ENCODE measurements at places on chromosomes 12 and 14.

- peak overlapping the region; percentile 91 for H3K4me3 ChIP-seq
- DNase-seq = no peak
- H3K27ac ChIP-seq = peak overlapping the region; percentile 82
- H3K4me1 ChIP-seq = peaks cover 38% of the 10 kb centered on the region
Observed at GRCh38 chr12:132186208-132186856, 42.1 kb downstream of the NOC4L start.

DNA sequence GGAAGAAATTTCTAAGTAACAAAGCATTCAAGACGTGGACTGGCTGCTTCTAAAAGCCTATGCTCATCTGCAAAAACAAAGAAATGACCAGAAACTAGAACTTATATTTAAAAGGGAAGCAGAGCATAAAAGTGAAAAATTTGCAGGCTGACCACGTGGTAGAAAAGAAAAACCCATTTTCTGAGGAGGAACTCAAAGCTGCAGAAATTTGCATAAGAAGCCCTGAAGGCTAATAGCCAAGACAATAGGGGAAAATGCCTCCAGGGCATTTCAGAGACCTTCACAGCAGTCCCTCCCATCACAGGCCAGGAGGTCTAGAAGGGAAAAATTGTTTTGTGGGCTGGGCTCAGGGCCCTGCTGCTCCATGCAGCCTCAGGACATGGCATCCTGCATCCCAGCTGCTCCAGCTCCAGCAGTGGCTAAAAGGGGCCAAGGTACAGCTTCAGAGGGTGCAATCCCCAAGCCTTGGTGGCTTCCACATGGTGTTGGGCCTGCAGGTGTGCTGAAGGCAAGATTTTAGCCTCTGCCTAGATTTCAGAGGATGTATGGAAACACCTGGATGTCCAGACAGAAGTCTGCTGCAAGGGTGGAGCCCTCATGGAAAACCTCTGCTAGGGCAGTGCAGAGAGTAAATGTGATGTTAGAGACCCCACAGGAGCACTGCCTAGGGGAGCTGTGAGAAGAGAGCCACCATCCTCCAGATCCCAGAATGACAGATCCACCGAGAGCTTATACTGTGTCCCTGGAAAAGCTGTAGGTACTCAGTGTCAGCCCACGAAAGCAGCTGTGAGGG, 55.5 kb downstream of the CHGA start:
- H3K4me1 ChIP-seq = peaks cover 6% of the 10 kb centered on the region
- no peak overlapping the region for H3K27ac ChIP-seq
- H3K27me3 ChIP-seq = no peaks in the 10 kb centered on the region
- H3K4me3 ChIP-seq = no peak overlapping the region

DNA sequence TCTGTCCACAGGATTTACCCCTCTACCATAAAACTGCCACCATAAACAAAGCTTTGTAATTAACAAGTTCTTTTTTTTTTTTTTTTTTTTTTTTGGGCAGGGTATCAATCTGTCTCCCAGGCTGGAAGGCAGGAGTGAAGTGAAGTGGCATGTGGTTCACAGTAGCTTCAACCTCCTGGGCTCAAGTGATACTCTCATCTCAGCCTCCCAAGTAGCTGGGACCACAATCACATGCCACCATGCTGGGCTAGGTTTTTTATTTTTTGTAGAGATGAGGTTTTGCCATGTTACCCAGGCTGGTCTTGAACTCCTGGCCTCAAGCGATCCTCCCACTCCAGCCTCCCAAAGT, 61.1 kb upstream of the NUDT4 start:
- H3K27me3 ChIP-seq = peaks cover 8% of the 10 kb centered on the region
- no peaks in the 10 kb centered on the region for H3K4me1 ChIP-seq
- no peak overlapping the region for H3K27ac ChIP-seq
- H3K36me3 ChIP-seq = no peaks in the 10 kb centered on the region

- H3K4me1 ChIP-seq = no peaks in the 10 kb centered on the region
- peaks cover 83% of the 10 kb centered on the region for H3K27me3 ChIP-seq
- peaks cover 4% of the 10 kb centered on the region for H3K36me3 ChIP-seq
- peak overlapping the region; percentile 47 for H3K4me3 ChIP-seq
- no peak overlapping the region for H3K27ac ChIP-seq
Observed at GRCh38 chr14:60514378-60514740, 5.4 kb downstream of the SIX6 start.

DNA sequence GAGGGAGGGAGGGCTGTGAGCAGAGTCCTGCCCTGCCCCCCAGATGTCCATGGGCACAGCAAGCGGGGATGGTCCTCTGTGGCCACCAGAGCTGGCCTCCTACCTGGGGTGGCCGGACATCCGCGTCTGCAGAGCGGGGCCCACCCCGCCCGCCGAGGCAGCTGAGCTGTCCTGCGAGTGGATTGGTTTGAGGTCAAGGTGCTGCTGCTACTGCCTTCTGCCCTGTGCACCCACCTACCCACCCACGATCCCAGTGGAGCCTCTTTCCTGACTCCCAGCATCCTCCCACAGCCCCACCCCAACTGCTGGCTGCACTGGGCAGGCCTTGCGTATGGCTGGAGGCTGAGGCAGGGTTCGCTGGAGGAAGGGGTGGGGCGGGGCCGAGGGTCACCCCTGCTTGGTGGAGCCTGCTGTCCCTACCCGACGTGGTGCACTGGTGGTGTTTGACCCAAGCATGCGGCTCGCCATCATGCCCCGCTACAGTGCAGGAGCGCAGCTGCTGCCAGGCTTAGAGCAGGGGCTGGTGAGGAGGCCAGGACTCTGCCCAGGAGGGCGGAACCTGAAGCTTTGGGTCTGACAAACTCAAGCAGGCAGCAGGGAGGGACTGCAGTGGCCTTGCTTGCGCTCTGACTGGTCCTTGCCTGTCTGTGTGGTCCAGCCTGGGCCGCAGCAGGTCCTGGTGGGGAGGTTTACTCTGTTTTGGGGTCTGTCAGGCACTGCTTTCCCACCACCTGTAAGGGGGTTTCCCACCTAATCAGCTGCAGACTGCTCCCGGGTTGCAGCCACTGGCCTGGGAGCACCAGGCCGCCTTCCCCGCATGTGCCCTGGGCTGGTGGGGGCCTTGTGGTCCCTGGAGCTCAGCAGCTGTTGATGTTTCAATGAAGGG, 23.7 kb downstream of the CEP170B start:
- H3K4me3 ChIP-seq = no peak overlapping the region
- no peaks in the 10 kb centered on the region for H3K27me3 ChIP-seq
- H3K4me1 ChIP-seq = no peaks in the 10 kb centered on the region
- H3K36me3 ChIP-seq = no peaks in the 10 kb centered on the region

- DNase-seq = no peak
- no peaks in the 10 kb centered on the region for H3K27me3 ChIP-seq
- H3K4me3 ChIP-seq = no peak overlapping the region
- no peaks in the 10 kb centered on the region for H3K36me3 ChIP-seq
- no peaks in the 10 kb centered on the region for H3K4me1 ChIP-seq
- H3K27ac ChIP-seq = no peak overlapping the region
Observed at GRCh38 chr12:115362339-115362976, 678.5 kb upstream of the TBX3 start.

GRCh38 chr12:79747274-79747673, 56.5 kb upstream of the PAWR start:
- no peaks in the 10 kb centered on the region for H3K36me3 ChIP-seq
- no peak for DNase-seq
- H3K4me3 ChIP-seq = no peak overlapping the region
- H3K27ac ChIP-seq = no peak overlapping the region

GRCh38 chr12:66393890-66394289, 91.6 kb downstream of the HELB start:
- H3K36me3 ChIP-seq = no peaks in the 10 kb centered on the region
- peaks cover 12% of the 10 kb centered on the region for H3K4me1 ChIP-seq
- H3K4me3 ChIP-seq = no peak overlapping the region
- peaks cover 29% of the 10 kb centered on the region for H3K27me3 ChIP-seq
- no peak for DNase-seq
- H3K27ac ChIP-seq = no peak overlapping the region

GRCh38 chr12:57460841-57461275, 1.3 kb downstream of the GLI1 start:
- peak overlapping the region; percentile 84 for H3K4me3 ChIP-seq
- H3K27ac ChIP-seq = no peak overlapping the region
- no peak for DNase-seq
- H3K36me3 ChIP-seq = peaks cover 5% of the 10 kb centered on the region

GRCh38 chr12:47311568-47311967, 231.8 kb upstream of the AMIGO2 start:
- H3K27ac ChIP-seq = no peak overlapping the region
- no peak overlapping the region for H3K4me3 ChIP-seq
- no peaks in the 10 kb centered on the region for H3K36me3 ChIP-seq
- H3K27me3 ChIP-seq = no peaks in the 10 kb centered on the region
- DNase-seq = no peak

GRCh38 chr12:91885851-91886731, 259.6 kb downstream of the BTG1 start:
- no peaks in the 10 kb centered on the region for H3K4me1 ChIP-seq
- H3K27ac ChIP-seq = no peak overlapping the region
- no peaks in the 10 kb centered on the region for H3K27me3 ChIP-seq
- DNase-seq = no peak

- H3K27me3 ChIP-seq = no peaks in the 10 kb centered on the region
- H3K27ac ChIP-seq = peak overlapping the region; percentile 95
- H3K36me3 ChIP-seq = no peaks in the 10 kb centered on the region
- no peak for DNase-seq
- peak overlapping the region; percentile 62 for H3K4me3 ChIP-seq
Observed at GRCh38 chr12:67593041-67593440, 55.5 kb upstream of the DYRK2 start.

DNA sequence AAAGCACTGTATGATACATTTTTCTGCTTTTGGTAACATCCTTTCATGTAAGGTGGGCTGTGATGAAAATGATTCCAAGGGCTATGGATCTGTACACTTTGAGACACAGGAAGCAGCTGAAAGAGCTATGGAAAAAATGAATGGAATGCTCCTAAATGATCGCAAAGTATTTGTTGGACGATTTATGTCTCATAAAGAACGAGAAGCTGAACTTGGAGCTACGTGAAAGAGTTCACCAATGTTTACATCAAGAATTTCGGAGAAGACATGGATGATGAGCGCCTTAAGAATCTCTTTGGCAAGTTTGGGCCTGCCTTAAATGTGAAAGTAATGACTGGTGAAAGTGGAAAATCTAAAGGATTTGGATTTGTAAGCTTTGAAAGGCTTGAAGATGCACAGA, 22.1 kb upstream of the SRGAP1 start:
- H3K4me1 ChIP-seq = peaks cover 8% of the 10 kb centered on the region
- H3K27me3 ChIP-seq = peaks cover 32% of the 10 kb centered on the region
- H3K27ac ChIP-seq = no peak overlapping the region
- H3K36me3 ChIP-seq = peaks cover 2% of the 10 kb centered on the region
- peak overlapping the region; percentile 66 for H3K4me3 ChIP-seq
- DNase-seq = no peak

GRCh38 chr12:48631071-48631470, 51.0 kb downstream of the KANSL2 start:
- no peak for DNase-seq
- no peaks in the 10 kb centered on the region for H3K4me1 ChIP-seq
- peaks cover 60% of the 10 kb centered on the region for H3K27me3 ChIP-seq
- no peak overlapping the region for H3K4me3 ChIP-seq

DNA sequence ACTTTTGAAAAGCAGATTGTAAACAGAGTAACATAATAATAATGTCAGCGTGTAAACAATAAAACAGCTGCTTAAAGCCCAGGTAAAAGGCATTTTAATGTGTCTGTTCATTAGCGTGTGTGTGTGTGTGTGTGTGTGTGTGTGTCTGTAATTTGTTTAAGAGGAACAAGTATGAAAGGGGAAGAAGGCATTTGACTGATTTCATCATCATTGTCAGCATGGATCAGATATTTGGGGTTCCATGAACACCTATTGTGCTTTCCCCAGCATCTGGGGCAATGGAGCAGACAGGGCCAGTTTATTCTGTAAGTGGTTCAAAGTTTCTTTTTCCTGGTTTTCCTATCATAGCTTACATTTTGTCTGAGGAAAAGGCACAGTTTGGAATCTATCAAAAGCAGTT, 28.9 kb downstream of the SLC25A21 start:
- no peaks in the 10 kb centered on the region for H3K36me3 ChIP-seq
- no peaks in the 10 kb centered on the region for H3K4me1 ChIP-seq
- no peaks in the 10 kb centered on the region for H3K27me3 ChIP-seq
- H3K27ac ChIP-seq = no peak overlapping the region
- DNase-seq = no peak
